ENCODE measurements at places on chromosomes 16 and 17.
A peak's percentile ranks its signal among the peaks of the same experiment; 100 is the strongest.

- no peak for DNase-seq
Measured at GRCh38 chr16:65767125-65767524, 599.4 kb upstream of the CDH5 start.

GRCh38 chr16:74844041-74844980 is 69.7 kb upstream of the FA2H start:
- DNase-seq: no peak

DNA sequence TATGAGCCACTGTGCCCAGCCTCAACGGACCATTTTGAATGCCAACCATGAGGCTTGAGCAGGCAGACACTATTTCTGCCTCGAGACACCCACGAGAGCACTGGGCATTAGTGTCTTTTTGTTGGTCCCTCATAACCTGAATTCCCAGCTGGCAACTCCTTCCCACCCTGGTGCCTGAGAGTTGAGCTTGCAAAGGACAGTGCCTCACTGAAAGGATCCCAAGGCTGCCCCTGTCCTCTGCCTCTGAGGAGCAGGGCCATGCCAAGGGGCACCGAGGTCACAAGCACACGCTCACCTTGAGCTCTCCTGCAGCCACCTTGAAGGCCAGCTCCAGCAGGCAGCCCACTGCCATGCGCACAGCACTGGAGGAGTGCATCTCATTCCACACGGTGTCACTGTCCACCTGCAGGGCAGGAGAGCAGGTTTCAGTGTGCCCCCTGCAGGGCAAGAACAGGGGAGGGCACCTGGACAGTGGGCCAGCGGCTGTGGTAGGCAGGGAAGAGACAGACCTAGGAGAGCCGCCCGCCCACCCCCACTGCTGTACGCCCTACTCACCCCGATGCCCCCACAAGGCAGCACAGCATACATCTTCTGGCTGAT is 12.8 kb downstream of the G6PC3 start:
- no peak for DNase-seq

DNA sequence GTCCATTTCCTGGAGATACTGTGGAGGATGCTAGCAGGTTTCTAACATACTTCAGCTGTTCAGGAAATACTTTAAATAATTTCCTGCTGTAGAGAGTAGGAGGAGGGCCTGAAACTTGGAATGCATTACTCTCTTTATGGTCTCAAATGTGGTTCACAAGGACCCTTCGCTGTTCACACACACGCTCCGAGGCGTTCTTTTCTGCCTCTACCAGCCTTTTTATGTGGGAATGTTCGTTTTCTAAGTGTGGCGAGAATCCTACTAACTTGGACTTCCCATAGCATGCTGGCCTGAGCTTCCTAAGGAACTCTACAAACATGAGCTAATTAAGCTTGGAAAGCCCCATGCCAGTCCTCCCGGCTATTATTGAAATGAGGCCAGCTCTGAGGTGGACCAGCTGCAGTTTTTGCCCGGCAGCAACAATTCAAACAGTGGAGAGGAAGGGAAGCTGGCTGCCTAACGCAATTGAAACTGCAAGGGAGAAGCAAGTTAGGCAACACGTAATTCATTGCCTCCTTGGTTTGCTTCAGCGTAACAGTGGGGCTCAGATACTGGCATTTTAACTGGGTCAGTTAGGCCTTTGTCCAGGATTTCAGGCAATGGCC is 18.9 kb downstream of the KPNA2 start:
- peak; percentile 71 for DNase-seq

GRCh38 chr17:61453566-61454380 is 1.6 kb downstream of the TBX4 start:
- no peak for DNase-seq

DNA sequence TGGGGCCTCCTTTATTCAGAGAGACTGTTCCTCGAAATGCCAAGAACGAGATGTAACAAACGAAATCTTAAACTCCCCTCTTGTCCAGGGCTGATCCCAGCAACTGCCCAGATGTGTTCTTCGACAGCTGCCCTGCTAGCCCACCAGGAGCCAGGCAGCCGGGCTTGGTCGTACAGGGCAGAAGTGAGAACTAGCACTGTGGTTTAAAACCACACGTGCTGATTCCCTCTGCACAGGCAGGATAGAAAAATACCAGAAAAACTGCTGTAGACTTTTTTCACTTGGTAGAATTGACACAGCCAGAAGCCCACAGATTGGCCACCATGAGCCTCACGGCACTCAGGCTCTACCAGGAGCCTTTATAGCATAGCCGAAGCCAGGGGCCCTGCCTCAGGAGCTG is 33.1 kb downstream of the PLD6 start:
- DNase-seq: no peak

Measured in adipocyte (in vitro differentiated cells).